Cortex of kidney (tissue), 1 donor: ENCODE measurements at places on chromosomes 11 and 22.

DNA sequence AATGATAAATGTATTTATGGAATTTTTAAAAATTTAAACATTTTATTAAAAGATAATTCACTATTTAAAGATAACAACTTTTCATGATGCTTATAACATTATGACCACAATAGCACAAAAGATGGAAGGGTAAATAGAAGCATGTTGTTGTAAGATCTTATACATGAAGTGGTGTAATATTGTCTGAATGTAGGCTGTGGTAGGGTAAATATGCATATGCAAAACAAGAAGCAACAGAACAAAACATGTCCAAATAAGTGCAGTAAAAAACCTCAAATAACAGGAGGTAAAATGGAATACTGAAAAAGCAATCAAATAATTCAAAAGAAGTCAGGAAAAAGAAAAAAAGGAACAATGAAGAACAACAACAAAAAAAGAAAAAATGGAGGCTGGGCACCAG lies 56.0 kb downstream of the ADM start:
- no peak for DNase-seq

DNA sequence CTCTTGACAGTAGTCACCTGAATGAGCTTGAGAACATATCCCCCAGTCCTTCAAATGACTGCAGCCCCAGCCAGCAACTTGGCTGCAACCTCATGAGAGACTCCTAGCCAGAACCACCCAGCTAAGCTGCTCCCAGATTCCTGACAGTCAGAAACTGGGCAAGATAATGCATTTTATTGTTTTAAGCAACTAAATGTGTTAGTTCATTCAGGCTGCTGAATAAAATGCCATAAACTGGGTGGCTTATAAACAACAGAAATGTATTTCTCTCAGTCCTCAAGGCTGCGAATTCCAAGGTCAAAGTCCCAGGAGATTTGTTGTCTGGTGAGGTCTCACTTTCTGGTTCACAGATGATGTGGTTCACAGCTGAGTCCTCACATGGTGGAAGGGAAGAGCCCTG lies 5.8 kb upstream of the PAMR1 start:
- no peak for DNase-seq

GRCh38 chr22:42869888-42870480 lies 12.9 kb upstream of the ARFGAP3 start:
- no peak for DNase-seq

GRCh38 chr11:35144806-35145205 lies 5.8 kb downstream of the CD44 start:
- DNase-seq: no peak
